Stimulated activated CD8-positive, alpha-beta memory T cell treated with anti-CD3 and anti-CD28 coated beads, Interleukin-15, amount 100 ng/mL, for 48 hours (primary cell): ENCODE measurements at places on chromosomes 2 and 18.

DNA sequence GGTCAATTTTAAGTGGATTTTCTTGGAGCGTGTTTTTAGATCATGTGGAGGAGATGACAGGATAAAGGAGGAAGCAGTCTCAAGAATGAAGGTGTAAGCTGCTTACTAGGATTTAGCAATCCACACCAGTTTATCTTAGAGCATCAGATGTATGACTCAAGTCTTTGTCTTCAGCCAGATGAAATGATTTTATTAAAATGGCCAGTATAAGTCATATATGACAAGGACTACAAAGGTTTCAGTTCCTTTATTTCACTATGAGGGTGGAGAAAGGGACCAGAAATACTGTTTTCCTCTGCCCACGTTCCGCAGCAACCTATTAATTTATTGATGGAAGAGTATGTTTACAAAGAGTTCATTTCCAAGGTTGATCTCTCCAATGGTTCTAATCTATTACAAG is 970.5 kb upstream of the SLC39A10 start:
- DNase-seq, result no peak

- no peak for DNase-seq
Measured at GRCh38 chr2:132384491-132385151, 32.0 kb upstream of the GPR39 start.

DNA sequence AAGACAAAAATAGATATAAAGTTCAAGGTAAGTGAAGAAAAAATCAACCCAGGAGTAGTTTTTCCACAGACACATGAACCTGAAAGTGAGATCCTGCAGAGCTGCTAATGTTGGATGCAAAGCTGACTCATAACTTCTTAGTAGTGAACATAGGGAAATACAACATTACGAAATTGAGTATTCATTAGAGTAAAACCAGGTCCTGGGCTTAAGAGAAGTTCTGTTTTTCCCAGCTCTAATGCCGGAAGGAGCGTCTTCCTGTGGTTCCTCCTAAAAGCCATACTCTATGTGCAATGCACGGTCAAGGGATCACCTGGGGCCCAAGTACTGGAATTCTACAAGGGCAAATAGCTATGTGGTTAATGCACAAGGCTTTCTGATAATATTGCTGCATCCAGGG is 141.7 kb downstream of the RBMS1 start:
- no peak for DNase-seq

DNA sequence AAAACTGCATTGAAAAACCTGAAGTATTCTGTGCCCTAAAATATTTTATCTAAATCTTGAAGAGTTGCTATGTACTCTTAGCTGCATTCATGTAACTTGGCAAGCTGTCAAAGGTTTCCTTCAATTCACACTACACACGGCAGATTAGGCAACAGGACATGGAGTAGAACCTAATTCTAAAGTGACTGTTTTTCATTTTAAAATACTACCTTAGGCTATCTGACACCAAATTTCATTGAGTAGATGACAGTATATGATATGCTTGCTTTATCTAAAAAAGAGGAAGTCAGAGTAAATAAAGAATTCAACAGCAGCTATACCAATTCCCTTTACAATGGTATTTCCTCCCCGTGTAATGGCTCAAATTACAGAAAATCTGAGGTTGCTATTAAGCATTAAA is 45.4 kb downstream of the EXOC6B start:
- DNase-seq, result no peak

GRCh38 chr2:3706892-3707291 is 3.5 kb downstream of the DCDC2C start:
- DNase-seq, result no peak
